ENCODE measurements at places on chromosomes 1 and 21.

- DNase-seq = no peak
Observed at GRCh38 chr1:118977600-118977999, 10.5 kb downstream of the TBX15 start.

DNA sequence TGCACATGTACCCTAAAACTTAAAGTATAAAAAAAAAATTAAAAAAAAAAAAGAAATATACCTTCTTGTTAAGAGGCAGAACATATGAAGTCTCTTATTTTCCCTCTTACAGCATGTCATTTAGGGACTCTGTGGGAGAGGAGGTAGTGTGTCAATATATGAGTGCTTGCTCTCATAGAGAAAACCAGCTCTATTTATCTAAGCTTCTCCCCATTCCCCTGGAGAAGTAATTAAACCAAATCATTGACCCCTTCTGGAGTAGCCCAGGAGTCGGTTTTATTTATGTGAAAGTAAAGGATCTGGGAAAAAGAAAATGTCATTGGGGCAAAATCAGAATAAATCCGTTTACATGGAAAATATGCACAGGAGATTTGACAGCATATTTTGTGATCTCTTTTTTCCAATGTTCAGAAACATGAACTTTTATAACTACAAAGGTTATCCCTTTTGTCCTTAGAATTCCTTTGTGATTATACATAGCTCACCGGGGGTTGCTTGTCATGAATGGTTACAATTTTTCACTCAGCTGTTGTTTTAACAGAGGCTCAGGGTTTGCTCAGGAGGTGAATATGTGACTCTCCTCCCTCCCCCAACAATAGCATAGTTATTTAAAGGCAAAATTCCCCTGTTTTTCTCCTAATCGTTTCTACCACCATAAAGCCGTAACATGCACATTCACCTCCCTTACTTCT, 114.5 kb upstream of the C1orf21 start:
- no peak for DNase-seq

DNA sequence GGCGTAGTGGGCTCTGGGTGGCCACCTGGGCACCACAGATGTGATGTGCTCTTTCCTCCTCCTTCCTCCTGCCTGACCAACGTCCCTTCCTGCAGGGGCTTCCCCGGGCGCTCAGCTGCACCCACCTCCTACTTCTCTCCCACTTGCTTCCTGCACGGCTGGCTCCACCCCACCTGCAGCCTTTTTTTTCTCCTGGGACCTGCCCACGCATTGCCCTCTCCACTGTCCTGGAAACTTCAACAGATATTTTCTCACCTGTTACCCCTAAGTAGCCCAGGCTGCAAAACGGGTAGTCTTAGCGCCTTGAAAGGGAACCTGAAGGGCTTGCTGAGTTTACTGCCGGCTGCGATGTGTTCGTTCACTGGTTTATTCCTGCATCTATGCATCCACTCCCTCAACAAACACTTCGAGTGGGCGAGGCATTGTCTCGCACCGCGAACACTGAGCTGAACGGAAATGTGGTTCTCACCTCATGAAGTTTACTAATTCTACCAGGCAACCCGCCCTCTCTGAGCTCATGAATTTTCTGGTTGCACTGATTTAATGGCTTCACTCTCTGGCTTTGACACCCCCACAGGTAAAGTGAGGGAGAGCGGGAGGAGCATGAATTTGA, 23.6 kb downstream of the ZBTB18 start:
- no peak for DNase-seq

GRCh38 chr1:8455700-8456307, 137.9 kb downstream of the SLC45A1 start:
- DNase-seq = no peak

GRCh38 chr1:75126611-75127101, 7.5 kb upstream of the LHX8 start:
- DNase-seq = no peak

DNA sequence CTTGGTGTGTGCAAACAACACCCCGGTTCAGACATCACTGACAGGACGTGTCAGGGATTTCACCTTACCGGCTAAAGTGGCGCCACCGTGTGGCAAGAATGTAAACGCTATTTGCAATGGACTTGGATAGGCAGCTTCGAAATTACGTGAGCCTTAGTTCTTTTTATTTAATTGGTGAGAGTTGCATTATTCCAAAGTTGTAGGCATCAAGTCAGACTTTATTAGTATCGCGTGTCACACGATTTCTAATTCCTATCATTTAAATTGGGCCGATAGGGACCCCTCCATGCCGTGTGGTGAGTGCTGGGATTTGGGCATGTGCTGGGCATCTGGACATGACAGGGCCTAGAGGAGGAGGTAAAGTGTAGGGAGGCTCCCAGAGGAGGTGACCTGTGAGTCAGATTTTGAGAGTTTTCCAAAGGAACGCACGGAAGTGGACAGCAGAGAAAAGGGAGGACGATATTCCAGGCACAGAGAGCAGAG, 14.5 kb upstream of the CPT2 start:
- peak; percentile 73 for DNase-seq

GRCh38 chr1:175808573-175808972, 65.2 kb upstream of the TNR start:
- DNase-seq = no peak

GRCh38 chr1:152061952-152062351, 25.1 kb upstream of the S100A11 start:
- no peak for DNase-seq

- no peak for DNase-seq
Observed at GRCh38 chr1:232558954-232559353, 71.0 kb downstream of the SIPA1L2 start.

DNA sequence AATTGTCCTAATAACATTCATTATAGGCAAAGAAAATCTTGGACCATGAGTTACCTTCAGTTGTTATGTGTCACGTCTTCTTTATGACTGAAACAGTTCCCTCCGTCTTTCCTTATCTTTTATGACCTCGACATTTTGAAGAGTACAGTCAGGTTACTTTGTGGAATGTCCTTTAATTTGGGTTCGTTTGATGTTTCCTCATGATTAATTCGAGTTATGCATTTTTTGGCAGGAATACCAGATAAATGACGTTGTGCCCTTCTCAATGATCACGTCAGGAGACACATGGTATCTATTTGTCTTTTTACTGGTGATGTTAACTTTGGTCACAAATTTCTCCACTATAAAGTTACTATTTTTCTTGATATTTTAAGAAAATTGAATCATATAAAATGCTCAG, 17.3 kb upstream of the KLF17 start:
- no peak for DNase-seq

DNA sequence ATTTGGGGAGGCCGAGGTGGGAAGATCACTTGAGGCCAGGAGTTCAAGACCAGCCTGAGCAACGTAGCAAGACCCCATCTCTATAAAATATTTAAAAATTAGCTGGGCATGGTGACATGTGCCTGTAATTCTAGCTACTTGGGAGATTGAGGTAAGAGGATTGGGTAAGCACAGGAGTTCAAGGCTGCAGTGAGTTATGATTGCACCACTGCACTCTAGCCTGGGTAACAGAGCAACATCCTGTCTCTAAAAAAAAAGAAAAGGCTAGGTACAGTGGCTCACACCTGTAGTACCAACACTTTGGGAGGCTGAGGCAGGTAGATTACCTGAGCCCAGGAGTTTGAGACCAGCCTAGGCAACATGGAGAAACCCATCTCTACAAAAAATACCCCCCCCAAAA, 35.7 kb upstream of the RCC1 start:
- no peak for DNase-seq

DNA sequence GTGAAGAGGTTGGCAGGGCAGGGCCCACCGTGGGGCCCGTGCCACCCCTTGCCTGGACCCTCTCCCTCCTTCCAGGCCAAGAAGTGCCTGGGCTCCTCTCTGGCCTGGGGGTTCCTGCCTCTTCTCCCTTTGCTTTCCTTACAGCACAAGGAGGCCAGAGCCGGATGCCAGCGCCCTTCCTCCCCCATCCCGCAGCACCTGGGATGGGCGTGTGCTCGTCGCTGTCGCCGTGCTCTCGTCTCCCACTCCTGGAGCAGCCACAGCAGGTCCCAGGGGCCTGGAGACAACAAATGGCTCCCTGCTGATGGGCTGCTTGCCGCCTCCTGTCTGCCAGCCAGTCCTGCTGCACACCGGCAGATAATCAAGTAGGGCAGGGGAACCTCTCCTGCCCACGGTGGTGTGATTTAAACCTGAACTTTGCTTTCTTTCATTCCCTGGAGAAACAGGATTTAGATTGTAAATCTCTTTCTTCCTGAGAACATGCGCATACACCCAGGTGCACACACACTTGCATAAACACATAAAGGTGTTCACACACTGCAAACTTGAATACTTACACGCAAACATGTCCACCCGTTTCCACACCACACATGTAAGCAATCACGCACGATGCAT, 50.8 kb upstream of the POU3F1 start:
- DNase-seq = no peak

GRCh38 chr1:210770396-210770984, 363.5 kb downstream of the KCNH1 start:
- no peak for DNase-seq

DNA sequence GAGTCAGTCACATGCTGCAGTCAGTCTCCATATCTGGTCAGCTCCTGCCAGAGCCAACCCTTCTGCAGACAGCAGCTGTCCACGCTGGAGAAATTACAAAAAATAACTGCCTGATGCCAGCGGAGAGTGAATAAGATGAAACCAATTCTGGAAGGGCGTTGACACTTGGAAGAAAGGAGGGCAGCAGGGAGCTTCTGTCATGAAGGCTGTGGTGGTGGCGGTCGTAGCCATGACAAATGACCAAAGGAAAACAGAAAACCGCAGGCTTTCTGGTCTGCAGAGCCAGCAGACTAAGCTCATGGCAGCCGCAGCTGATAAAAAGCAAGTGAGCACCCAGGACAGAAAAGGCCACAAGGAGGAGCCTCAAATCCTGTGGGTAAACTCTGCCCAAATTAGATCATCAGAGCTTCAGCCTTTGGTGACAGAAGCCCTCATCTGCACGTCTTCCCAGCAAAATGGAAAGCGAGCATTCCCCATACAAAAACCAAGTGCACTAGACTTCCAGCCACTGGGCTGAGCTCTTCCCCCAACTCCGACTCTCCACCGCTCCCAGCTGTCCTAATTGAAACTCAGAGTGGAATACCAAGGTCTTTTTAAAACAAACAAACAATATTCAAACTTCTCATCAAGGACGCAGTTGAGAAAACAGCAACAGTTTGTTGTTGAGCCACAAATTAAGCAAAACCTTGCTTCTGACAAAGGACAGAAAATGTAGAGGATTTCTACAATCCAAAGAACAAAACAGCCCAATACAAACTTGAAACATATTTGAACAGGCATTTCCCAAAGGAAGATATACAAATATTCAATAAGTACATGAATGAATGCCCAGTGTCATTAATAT, 28.7 kb downstream of the RSPH1 start:
- DNase-seq = peak; percentile 64

GRCh38 chr1:244865028-244865371, 657 bp upstream of the HNRNPU start:
- DNase-seq = peak; percentile 77

- DNase-seq = no peak
Observed at GRCh38 chr1:53696571-53696970, 42.4 kb downstream of the GLIS1 start.

- DNase-seq = peak; percentile 69
Observed at GRCh38 chr1:117928881-117929342, 509 bp downstream of the GDAP2 start.

DNA sequence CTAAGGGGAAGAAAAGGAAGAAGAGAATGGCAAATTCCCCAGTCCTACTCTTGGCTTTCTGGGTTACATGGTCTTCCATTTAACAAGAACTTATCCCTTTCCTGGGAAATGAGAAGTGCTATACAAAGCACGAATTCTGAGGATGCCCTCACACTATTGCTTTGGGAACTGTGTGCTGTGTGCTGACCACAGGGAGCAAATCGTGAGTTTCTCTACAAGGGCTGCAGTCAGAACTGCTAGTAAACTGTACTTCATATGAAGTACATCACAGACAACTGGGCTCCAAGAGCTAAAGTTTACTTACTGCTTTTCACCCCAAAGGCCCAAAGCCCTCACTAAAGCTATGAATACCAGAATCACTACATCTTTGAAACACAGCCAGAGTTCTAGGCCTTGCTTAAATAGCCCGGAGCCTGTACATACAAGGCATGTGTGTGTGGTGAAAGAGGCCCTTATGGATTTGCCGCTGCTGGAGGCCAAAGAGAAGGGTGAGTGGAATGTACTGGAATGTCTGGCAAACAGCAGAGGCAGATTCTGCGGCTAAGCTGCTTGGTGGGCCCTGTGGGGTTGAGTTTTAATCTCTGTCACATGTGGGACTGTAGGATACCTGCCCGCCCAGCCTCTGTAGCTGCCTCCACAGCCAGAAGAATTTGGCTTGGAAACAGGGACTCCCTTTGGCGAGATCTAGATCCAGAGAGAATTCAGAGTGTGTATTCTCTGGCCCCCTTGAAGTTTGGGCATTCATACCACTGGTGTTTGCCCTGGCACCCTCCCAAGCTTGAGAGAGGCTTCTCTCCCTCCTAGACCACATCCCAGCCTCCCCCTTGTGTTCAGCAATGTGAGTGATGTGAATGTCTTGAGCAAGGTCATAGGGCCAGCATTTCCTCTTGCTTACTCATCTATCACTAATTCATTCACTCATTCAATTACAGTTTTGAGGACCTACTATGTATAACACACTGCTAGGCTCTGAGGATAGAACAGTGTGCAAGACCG, 21.9 kb upstream of the TRIM67 start:
- no peak for DNase-seq

DNA sequence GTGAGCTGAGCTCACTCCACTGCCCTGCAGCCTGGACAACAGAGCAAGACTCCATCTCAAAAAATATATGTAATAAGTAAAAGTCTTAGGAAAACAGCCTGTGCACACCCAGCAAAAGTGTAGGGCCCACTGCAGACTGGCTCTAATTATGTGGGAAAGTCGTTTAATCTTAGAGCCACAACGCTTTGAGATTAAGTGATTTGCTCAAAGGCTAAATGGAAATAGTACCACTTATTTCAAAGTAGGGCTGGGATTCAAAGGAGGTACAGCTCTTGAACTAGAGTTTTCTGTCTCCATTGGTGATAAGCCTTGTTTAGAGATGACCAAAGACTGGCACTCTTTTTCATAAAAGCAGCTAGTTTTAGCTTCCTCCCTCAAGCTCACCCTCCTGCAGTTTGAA, 2.2 kb downstream of the TACSTD2 start:
- no peak for DNase-seq

- no peak for DNase-seq
Observed at GRCh38 chr1:118918230-118918939, 69.8 kb downstream of the TBX15 start.

All from left forelimb (tissue), 1 donor.